ENCODE measurements at places on chromosomes 4 and X.

DNA sequence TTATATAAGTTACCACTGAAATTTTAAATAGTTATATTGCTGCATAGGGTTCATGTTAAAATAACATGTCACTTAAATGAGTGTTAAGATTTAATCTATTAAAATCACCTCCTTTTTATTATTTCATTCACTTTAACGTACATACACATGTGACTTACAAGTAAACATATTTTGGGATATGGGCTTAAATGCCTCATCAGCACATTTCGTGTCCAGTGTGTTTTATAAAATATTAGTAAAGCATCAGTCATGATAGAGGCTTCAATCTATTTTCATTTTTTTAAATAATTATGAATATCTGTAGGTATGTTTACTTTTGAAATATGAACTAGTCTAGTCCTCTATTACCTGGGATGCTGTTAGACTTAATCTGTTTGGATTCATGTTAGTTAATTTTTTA is 143.6 kb downstream of the NPNT start:
- DNase-seq: no peak

GRCh38 chrX:17405225-17405969 is 30.4 kb downstream of the NHS start:
- DNase-seq: peak; percentile 20

- DNase-seq: no peak
Measured at GRCh38 chr4:143473334-143474126, 40.0 kb upstream of the SMARCA5 start.

DNA sequence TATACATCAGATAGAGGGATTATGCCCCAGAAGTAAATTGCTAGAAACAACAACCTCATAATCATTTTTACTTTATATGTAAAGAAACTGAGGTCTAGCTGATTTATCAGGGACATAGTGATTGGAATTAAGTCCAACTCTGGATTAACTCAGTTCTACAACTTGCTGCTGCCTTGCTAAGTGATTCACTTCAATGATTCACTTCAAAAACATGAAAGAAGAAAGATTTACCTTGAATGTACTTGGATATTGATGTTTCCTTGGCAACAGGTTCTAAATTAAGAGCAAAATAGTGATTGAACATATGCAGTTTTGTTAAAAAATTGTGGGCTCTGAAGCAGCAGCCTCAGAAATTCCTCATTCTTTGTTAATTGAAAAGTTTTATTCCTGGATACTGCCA is 99.8 kb upstream of the H2AZ1 start:
- DNase-seq: no peak

- DNase-seq: no peak
Measured at GRCh38 chr4:14671146-14671545, 331.1 kb upstream of the CPEB2 start.

DNA sequence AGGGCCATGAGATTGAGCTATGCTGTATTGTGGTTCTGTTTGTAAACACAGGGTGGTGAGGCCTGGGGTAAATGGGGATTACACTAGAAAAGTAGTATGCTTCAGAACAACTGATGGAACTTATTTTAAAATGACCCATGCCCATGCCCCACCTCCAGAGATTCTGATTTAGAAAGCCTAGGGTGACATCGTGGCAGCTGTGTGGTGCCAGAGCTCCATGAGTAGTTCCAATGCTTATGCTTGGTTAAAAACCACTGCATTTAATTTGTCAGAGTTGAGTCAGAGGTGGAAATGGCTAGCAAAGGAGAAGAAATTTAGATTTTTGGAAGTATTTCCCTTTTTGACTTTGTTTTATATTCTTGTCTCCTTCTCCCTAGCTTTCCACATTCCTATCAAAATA is 63.4 kb upstream of the PDE5A start:
- peak; percentile 20 for DNase-seq

GRCh38 chr4:78222575-78223186 is 165.6 kb downstream of the FRAS1 start:
- DNase-seq: no peak

- DNase-seq: no peak
Measured at GRCh38 chr4:129231945-129232588, 136.1 kb downstream of the C4orf33 start.

- no peak for DNase-seq
Measured at GRCh38 chr4:1731180-1731579, 9.9 kb downstream of the TACC3 start.

GRCh38 chrX:16771483-16772398 is 14.5 kb upstream of the TXLNG start:
- peak; percentile 91 for DNase-seq

DNA sequence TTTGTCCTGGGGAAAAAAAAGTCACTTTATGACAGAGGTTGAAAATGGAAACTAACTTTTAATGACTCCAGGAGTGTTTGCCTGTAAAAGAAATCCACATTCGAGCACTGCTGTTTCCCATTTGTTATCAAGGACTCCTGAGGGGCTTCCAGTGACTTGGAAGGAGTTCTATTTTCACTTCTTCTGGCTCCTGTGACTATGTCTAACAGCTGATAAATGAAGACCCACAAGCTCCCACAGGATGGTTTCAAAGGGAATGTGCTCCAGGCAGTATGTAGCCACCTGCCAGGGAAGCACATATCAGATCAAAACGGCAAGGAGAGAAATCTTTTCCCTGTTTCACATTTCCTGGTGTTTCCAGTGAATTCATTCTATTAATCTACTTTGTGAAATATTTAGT is 159.8 kb upstream of the FAM241A start:
- no peak for DNase-seq

GRCh38 chr4:7377223-7377865 is 57.4 kb downstream of the PSAPL1 start:
- DNase-seq: no peak

GRCh38 chrX:19956923-19957322 is 33.9 kb downstream of the BCLAF3 start:
- no peak for DNase-seq

GRCh38 chr4:169251291-169252235 is 19.2 kb downstream of the SH3RF1 start:
- no peak for DNase-seq

GRCh38 chrX:46547857-46548256 is 2.6 kb upstream of the ZNF674 start:
- DNase-seq: peak; percentile 85

- peak; percentile 28 for DNase-seq
Measured at GRCh38 chrX:16589211-16589610, 60.7 kb upstream of the S100G start.

- DNase-seq: no peak
Measured at GRCh38 chrX:24860140-24860539, 155.6 kb downstream of the ARX start.

- no peak for DNase-seq
Measured at GRCh38 chr4:56627985-56628384, 53.1 kb downstream of the HOPX start.

- peak; percentile 59 for DNase-seq
Measured at GRCh38 chr4:157992038-157992705, 180.7 kb downstream of the GASK1B start.

Measured in RKO (cell line).